ENCODE measurements at places on chromosomes 7 and 10.
A peak's percentile ranks its signal among the peaks of the same experiment; 100 is the strongest.

DNA sequence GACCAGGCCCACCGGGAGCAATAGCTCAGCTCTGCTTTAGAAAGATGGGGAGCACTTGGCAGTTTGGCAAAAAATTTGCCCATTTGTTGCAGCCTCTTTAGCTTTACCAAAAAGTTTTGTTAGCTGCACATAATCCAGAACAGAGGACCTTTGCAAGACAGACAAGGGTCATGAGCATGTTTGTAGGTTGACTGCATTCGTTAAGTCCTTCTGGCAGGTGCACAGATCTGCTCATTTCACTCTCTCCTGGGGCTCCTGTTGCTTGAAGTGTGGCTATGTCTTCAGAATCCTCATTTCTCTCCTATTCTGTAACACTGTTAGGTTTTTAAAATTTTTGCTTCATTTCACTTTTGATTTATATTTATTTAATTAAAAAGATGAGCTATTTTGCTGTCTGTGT lies 96.8 kb downstream of the MYOF start:
- no peak for DNase-seq

DNA sequence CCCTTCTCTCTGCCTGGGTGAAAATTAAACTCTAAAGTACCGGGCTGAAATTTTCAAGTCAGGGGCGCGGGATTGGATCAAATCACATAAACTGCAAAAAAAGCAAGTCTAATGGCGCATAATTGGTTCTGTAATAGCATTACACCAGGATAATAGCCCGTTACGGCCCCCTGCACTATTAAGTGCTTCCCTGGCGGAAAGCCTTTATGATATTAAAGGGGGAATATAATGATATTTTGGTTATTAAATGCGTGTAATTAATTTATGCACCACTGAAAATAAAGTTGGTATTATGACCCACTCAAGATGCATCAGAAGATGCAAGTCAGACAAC lies 744 bp upstream of the DRGX start:
- no peak for DNase-seq

DNA sequence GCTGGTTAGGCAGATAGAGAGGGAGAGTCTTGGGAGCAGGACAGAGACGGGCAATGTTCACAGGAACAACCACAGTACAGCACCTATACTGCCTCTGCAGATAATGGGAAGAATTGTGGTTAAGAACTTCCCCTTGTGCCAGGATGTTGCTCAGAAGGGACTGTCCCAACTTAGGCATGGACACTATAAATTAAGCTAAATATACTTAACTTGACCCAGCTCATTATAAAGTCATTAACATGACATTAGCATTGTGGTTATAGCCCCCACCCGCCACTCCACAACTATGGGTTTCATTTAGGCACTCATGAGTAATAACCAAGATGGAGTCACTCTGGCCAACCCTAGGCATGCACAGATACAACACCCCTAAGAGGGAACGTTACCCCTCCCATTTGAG lies 310.9 kb upstream of the NRG3 start:
- no peak for DNase-seq

DNA sequence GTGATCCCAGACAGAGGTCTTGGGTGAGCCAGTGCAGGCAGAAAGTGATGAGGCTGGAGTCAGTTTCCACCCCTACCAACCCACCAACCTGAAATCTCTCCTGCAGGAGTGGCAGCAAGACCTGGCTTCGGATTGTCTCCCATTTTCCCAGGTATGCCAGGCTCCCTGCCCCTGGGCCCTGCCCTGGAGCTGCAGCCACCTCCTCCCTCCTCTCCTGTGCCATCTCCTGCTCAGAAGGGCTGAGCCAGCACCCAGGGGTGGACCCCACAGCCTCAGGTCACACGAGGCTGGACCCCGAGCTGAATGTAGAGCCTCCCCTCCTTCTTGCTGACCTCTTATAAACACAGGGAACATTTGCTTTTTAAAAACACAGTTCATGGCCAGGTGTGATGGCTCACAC lies 17.0 kb upstream of the LIMK1 start:
- DNase-seq: no peak

- DNase-seq: no peak
Observed at GRCh38 chr10:85026878-85027467, 698.6 kb downstream of the CCSER2 start.

- DNase-seq: no peak
Observed at GRCh38 chr10:107425931-107426553, 261.5 kb upstream of the SORCS1 start.

DNA sequence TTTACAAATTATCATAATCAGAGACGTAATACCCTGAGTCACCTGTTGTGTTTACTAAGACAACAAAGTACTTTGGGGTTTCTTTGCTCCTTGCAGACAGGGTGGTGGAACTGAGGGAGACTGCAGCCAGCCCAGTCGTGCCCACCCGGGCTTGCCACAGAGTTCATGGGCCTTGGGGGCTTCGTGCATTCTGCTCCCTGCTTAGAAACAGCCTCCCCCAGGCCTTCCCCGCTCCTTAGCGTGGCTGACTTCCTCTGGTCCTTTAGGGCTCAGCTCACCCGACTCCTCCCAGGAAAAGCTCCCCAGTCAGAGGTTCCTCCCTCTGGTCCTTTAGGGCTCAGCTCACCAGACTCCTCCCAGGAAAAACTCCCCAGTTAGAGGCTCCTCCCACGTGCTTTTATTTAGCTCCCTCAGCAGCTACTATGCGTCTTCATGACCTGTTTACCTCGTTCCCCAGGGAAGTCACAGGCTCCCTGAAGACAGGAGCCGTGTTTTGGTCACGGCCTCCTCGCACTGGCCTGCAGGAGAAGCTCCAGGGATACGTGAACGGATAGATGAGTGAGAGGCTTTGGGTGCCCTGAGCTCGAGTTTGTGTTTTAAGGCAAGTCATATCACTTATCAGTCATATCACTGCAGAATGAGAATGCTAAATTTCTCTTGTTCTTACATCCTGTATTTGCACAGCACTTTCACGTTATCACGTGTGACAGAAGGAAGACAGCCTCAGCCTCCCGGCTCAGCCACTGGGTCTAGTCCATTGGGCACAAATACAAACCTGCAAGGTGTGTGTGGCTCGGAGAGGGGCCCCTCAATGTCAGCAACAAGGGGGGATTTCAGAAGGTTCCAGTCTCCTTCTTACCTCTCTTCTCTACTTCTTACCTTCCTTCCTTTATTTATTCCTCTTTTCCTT lies 52.7 kb upstream of the VIPR2 start:
- no peak for DNase-seq

DNA sequence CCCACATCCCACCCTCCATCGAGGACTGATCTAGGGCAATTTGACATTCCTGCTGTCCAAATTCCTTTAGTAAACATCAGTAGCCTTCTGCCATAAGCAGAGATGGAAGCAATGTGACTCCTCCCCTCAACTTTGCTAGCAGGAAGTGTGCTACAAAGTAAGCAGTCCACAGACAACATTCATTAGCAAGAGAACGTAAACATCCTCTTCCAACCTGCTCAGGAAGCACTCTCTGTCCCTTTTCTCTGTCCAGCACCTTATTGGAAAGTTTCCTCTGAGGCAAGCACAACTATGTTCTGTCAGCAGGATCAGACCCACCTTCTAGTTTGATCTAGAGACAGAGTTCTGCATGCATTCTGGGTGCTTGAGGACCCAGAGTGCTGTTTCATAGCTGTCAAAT lies 48.1 kb upstream of the LRGUK start:
- no peak for DNase-seq

DNA sequence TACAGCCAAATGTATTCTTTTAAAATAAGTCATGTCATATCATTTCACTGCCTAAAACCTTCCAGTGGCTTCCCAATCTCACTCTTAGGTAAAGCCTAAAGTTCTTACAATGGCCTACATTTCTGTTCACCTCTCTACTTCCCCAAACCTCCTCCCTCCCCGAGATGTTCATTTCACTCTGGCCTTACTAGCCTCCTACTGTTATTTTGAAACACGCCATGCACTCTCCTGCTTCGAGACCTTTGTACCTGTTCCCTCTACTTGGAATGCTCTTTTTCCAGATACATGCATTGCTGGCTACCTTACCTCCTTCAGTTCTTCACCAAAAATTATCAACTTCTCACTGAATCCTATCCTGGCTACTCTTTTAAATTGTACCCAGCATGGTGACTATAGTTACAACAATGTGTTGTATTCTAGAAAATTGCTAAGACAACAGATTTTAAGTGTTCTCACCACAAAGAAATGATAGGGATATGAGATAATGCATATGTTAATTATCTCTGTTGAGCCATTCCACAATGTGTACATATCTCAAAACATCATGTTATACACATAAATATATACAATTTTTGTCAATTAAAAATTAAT lies 50.6 kb upstream of the STRIP2 start:
- DNase-seq: no peak

- no peak for DNase-seq
Observed at GRCh38 chr7:84790882-84791281, 396.0 kb downstream of the SEMA3D start.

GRCh38 chr10:69352569-69353264 lies 64.0 kb downstream of the TACR2 start:
- peak; percentile 26 for DNase-seq

GRCh38 chr10:125868372-125868975 lies 12.6 kb downstream of the DHX32 start:
- DNase-seq: peak; percentile 32

GRCh38 chr10:19412531-19412930 lies 363.9 kb downstream of the MALRD1 start:
- DNase-seq: peak; percentile 10

- peak; percentile 92 for DNase-seq
Observed at GRCh38 chr10:102675666-102676533, 31.6 kb downstream of the TRIM8 start.

DNA sequence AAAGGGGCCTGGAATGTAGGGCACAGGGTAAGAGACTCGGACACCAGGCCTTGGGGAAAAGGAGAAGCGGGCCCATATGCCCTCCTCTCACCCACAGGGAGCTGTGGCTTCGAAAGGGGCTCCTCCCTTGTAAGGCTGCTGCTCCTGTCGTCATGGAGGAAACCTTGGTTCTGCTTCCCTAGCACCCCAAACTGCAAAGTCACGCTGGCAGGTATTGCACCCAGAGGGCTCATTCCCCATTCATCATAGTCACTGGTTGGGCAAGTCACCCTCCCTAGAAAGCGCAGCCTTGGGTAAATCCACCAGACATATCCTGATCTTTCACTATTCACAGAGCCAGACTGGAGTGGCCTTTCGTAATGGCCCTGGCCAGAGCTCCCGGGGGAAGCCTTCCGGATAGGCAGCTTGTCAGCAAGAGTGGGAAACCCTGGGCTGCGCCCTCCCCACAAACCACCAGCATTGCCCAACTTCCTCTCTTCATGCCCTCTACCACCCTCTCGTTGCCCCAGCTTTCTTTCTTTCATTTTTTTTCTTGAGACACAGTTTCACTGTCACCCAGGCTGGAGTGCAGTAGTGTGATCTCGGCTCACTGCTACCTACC lies 121.0 kb downstream of the HIP1 start:
- no peak for DNase-seq

All from AG04450 (cell line).